Hepatocyte (in vitro differentiated cells): ENCODE measurements at places on chromosomes 11 and 22. TPM values are rescaled to one million over a fixed set of nuclear protein-coding genes. Genes with fewer than 3 reads are reported as not detected.

OR52N4 gene
- total RNA-seq: not detected in 2 replicates

KCTD21 gene
- 8.2 and 9.2 TPM in 2 replicates for total RNA-seq

P2RY2 gene
- total RNA-seq: 6.3 and 6.7 TPM in 2 replicates

CCDC188 gene
- total RNA-seq: not detected in 2 replicates

MMP1 gene
- 24.6 and 30.2 TPM in 2 replicates for total RNA-seq

XRRA1 gene
- 5.7 and 7.3 TPM in 2 replicates for total RNA-seq

SLC22A12 gene
- not detected in 2 replicates for total RNA-seq

DAGLA gene
- 5.5 and 8.9 TPM in 2 replicates for total RNA-seq

C11orf87 gene
- total RNA-seq: 0.13 and 0.52 TPM in 2 replicates

MMP27 gene
- total RNA-seq: not detected in 2 replicates

B3GAT3 gene
- 32.3 and 34.4 TPM in 2 replicates for total RNA-seq

OR51B2 gene
- total RNA-seq: not detected in 2 replicates

NAA40 gene
- 12.2 and 15.3 TPM in 2 replicates for total RNA-seq

NCAPH2 gene
- total RNA-seq: 24.4 and 25.6 TPM in 2 replicates

TEX12 gene
- total RNA-seq: 0.50 and 4.4 TPM in 2 replicates

VPS11 gene
- 31.8 and 36.9 TPM in 2 replicates for total RNA-seq

OR4S2 gene
- not detected in 2 replicates for total RNA-seq

KCNJ1 gene
- not detected in 2 replicates for total RNA-seq

CCDC116 gene
- 0.20 and 0.30 TPM in 2 replicates for total RNA-seq

OR10D3 gene
- 0.03 TPM in 1 of 2 replicates, not detected in the other for total RNA-seq

DMC1 gene
- total RNA-seq: 0.80 and 3.0 TPM in 2 replicates

PHOX2A gene
- 0.48 TPM in 1 of 2 replicates, not detected in the other for total RNA-seq

ZMAT5 gene
- 18.2 and 25.7 TPM in 2 replicates for total RNA-seq

BDNF gene
- 8.8 and 9.0 TPM in 2 replicates for total RNA-seq

UBQLNL gene
- 0.53 and 0.76 TPM in 2 replicates for total RNA-seq

CDCA5 gene
- 6.4 and 7.9 TPM in 2 replicates for total RNA-seq

IL10RA gene
- 0.28 and 2.3 TPM in 2 replicates for total RNA-seq

OR10G8 gene
- total RNA-seq: 0.16 and 0.47 TPM in 2 replicates

RFPL2 gene
- total RNA-seq: 0.48 and 0.97 TPM in 2 replicates

GPR83 gene
- total RNA-seq: 0.08 TPM in 1 of 2 replicates, not detected in the other

OR51E2 gene
- 0.28 and 0.30 TPM in 2 replicates for total RNA-seq

OR4C3 gene
- not detected in 2 replicates for total RNA-seq

LRRC32 gene
- total RNA-seq: 14.7 and 25.5 TPM in 2 replicates

SLC22A8 gene
- total RNA-seq: not detected in 2 replicates
